ENCODE measurements at places on chromosomes 3 and 15. TPM values are rescaled to one million over a fixed set of nuclear protein-coding genes. Genes with fewer than 3 reads are reported as not detected.

ADAMTS9 gene
- total RNA-seq: 13.5 TPM

VWA5B2 gene
- 0.14 TPM for total RNA-seq

DNA sequence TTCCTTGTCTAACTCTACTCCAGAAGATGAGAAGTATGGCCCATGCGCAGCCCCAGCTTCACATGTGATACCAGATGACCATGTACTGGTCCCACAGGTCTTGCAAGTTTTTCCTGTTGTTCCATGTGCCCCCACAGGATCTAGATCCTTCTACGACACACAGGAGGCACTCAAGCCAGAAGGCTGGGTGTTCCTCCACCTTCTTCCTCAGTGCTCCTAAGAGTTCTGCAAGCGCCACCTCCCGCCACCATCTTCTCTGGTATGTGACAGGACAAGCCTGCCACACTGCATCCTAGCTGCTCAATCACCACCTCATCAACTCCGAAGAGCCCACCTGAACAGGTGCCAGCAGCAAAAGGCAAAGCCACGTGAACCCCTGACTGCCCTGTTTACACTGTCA, 43.1 kb downstream of the XXYLT1 start:
- DNase-seq: no peak

DNA sequence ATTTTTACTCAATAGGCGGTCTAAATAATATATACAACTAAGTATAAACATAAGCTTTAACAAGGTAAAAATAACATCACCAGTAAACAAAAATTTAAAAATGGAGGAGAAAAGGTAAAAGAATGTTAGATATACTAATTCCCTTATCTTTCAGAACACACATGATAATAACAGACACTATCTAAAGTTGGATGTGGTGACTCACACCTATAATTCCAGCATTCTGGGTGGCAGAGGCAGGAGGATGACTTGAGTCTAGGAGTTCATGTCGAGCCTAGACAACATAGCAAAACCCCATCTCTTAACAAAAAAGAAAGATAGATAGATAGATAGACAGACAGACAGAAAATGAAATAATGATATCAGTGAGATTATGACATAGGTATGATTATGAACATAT, 85.1 kb downstream of the STAG1 start:
- no peak for DNase-seq

Data from liver (tissue), 10 donors.